Lung (tissue), 17 donors: ENCODE measurements at places on chromosomes 1 and 21. TPM values are rescaled to one million over a fixed set of nuclear protein-coding genes. Genes with fewer than 3 reads are reported as not detected.

The RPE65 gene
- polyA plus RNA-seq, result not detected

DNA sequence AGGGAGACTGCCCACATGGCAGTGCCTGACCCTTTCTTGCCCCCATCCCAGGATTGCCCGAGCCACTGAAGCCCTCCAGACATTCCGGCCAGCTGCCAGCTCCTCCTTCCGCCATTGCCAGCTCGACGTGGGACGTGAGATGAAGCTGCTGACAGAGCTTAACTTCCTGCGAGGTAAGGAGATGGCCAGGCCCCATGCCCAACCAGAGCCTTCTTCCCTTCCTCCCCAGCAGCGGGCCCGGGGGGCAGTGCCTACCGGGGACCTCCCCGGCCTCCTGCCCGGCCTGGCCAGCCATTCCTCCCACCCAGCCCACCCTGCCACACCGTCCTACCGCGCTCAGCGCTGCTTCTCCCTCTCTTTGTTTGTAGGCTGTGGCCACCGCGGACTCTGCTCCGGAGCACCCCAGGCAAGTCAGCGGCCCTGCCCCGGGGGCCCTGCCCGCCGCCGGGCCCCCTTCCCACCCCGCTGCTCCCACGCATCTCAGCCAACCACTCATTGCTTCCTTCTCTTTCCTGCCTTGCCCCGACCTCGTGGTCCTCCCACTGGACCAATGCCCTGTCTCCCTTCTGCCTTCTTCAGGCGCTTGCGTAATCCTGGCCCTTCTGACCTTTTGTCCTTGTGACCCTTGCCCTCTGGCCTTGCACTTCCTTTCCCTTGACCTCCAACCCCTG is 4.9 kb downstream of the TRIM46 start:
- no peak overlapping the region for H3K27ac ChIP-seq
- DNase-seq, result no peak
- peaks cover 16% of the 10 kb centered on the region for H3K4me1 ChIP-seq
- no peaks in the 10 kb centered on the region for H3K36me3 ChIP-seq
- H3K4me3 ChIP-seq, result no peak overlapping the region

- H3K27me3 ChIP-seq, result no peaks in the 10 kb centered on the region
- H3K4me1 ChIP-seq, result peaks cover 9% of the 10 kb centered on the region
- no peaks in the 10 kb centered on the region for H3K36me3 ChIP-seq
- no peak for DNase-seq
- no peak overlapping the region for H3K27ac ChIP-seq
These were observed 8.7 kb upstream of the PPP1R15B start for GRCh38 chr1:204420039-204421004.

DNA sequence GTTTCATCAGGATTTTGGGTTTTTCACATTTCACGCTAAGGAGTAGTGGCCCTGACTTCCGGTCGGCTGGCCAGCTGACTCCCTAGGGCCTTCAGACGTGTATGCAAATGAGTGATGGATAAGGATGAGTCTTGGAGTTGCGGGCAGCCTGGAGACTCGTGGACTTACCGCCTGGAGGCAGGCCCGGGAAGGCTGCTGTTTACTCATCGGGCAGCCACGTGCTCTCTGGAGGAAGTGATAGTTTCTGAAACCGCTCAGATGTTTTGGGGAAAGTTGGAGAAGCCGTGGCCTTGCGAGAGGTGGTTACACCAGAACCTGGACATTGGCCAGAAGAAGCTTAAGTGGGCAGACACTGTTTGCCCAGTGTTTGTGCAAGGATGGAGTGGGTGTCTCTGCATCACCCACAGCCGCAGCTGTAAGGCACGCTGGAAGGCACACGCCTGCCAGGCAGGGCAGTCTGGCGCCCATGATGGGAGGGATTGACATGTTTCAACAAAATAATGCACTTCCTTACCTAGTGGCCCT is 23.1 kb upstream of the TNFRSF1B start:
- H3K27ac ChIP-seq, result peak overlapping the region; percentile 82
- no peaks in the 10 kb centered on the region for H3K36me3 ChIP-seq
- peak; percentile 54 for DNase-seq
- H3K4me3 ChIP-seq, result no peak overlapping the region
- no peaks in the 10 kb centered on the region for H3K27me3 ChIP-seq
- peaks cover 43% of the 10 kb centered on the region for H3K4me1 ChIP-seq

DNA sequence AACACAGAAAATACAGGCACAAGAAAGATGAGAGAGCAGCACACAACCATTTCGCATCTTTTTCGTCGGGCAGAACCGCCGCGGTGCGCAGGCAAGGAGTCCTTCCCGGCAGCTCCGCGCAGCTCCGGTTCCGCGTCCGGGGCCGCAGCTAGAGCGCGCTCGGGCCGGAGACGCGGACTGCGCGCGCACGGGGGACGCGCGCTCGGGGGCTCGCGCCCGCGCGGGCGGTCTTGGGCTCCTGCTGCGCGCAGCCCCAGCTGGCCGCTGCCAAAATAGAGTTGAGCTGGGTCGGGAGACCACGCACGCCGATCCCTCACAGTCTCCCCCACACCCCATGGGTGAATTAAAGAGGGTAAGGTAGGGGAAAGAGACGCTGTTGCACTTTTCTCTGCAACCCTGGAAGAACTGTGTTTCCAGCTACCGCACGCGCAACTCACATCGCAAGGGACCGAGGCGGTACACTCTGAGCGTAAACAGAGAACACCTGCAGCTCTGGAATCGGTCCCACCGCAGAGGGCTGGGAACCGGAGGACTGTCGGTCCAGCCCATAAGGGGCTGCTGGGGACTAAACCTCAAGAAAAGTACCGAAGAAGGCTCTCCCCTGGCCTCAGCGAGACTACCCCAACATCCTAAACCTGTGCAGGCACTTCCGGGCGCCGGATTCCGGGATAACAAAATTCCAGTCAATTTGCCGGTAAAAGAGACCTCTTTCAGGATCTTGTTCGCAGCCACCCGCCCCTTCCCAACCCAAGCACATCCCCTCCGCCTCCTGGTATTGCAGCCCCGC is 1.7 kb downstream of the NR5A2 start:
- peak overlapping the region; percentile 48 for H3K4me3 ChIP-seq
- no peaks in the 10 kb centered on the region for H3K27me3 ChIP-seq
- peak overlapping the region; percentile 39 for H3K27ac ChIP-seq
- H3K36me3 ChIP-seq, result no peaks in the 10 kb centered on the region

GRCh38 chr1:165496501-165496900 is 47.3 kb upstream of the LRRC52 start:
- peaks cover 3% of the 10 kb centered on the region for H3K4me1 ChIP-seq
- H3K27me3 ChIP-seq, result no peaks in the 10 kb centered on the region
- DNase-seq, result peak; percentile 51
- H3K27ac ChIP-seq, result no peak overlapping the region
- no peaks in the 10 kb centered on the region for H3K36me3 ChIP-seq
